ENCODE measurements at places on chromosomes 5 and 9.

DNA sequence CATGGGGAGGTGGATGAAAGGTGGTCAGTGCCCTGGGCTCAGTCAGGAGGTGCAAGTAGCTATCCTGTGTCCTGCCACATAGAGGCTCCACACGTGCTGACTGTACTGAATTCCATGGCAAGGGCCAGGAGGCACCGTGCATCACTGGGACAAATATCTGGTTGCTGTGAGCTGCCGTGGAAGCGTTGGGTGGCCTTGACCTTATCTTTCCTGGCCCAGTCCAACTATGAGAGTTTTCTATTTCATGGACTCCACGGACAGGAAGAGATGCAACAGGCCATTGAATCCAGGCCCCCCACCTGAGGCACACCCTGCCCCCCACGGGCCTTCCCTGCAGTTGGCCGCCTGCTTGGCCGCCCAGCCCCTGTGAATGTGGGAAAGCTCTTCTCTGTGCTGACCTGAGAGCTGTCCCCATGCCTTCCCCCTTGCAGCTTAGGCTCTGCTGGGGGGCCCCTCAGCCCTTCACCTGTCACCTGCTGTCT lies 1.7 kb downstream of the GRHPR start:
- no peak for DNase-seq

DNA sequence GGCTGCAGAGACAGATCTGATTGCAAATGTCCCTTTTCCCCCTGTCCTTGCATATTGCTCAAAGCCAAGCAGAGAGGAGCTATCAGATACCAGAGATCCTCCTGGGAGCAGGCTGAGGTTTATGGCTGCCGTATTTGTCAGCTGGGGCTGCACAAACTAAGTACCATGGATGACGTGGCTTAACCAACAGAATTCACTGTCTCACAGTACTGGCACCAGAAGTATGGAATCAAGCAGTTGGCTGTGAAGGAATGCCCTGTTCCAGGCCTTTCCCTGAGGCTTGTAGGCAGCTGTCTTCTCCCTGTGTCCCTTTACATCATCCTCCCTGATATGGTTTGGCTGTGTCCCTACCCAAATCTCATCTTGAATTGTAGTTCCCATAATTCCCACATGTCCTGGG lies 2.6 kb downstream of the CFAP90 start:
- DNase-seq, result no peak

- DNase-seq, result no peak
Observed at GRCh38 chr5:31844622-31845345, 205.9 kb downstream of the PDZD2 start.

DNA sequence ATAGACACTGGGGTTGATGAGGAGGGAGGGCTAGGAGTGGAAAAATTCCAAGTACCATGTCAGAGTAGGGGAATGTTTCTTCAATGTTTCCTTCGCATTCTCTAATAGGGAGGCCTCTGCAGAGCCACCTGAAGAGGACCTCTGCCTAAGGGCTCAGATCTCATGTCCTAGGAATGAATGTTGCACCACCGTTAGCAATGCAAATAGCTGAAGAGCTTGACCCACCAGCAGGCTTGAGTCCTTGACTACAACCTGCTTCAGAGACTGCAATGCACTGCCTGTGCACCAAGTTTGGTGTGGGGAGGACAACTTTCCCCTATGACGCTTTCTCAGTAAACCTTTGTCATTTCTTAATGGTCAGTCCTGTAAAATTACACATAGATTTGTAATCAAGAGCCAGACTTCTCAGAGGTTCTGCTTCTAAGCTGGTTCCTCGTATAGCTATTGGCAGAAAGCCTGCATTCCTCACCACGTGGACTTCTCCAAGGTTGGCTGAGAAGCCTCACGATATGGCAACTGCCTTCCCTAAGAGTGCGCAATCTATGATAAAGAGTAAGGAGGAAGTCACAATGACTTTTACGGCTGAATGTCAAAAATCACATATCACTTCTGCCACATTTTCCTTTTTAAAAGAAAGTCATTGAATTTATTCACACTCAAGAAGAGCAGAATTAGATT lies 600.7 kb upstream of the PTGER4 start:
- DNase-seq, result no peak

- no peak for DNase-seq
Observed at GRCh38 chr9:16688814-16689213, 181.7 kb downstream of the BNC2 start.

DNA sequence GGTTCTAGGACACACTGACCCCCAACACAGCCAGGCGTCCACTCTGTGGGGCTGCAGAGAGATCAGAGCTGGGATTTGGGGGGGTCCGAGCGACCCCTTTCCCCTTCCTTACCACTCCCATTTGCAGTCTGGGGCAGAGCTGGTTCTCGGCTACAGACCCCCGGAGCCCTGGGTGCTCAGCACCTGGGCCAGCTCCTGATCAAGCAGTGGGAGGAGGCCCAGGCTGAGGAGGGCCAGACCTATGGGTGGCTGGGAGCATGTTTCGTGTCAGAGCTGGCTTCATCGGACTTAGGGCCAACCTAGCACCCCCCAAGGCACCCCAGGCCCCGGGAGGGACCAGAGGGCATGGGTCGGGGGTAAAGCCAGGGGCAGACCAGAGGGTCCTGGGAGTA lies 7.6 kb downstream of the GRIN1 start:
- no peak for DNase-seq

DNA sequence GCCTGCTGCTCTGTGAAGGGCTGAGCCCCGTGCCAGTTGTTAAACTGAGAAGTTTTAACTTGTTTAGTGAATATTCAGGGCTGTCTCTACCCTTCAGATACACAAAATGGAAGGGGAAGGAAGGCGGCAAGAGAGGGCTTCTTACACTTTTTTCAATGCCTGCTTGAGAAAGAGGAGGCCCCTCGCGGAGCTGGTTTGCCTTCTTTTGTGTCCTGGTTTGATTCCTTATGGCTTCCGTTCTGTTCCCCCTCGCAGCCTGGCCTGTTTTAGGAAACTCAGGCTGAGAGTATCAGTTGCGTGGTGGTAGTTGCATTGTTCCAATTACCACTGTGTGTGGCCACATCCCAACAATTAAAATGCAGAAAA lies 1.0 kb downstream of the FAM53C start:
- DNase-seq, result no peak

DNA sequence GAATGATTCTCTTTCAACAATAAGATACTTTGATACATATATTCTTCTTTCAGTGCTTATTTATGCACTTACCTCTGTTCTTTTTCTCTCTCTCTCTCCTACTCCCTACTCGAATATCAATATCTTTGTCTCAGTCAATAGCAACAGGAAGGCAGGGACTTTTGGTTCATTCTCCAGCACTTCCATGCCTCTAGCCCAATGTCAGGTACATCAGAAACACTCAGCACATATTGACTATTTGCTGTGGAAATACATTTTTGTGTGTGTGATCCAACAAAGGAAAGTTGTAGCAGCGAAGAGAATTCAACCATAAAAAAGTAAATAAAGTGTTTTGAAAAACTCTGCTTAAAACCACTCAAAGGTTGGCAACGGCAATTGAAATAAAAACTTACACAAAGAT lies 12.6 kb downstream of the DIRAS2 start:
- no peak for DNase-seq

DNA sequence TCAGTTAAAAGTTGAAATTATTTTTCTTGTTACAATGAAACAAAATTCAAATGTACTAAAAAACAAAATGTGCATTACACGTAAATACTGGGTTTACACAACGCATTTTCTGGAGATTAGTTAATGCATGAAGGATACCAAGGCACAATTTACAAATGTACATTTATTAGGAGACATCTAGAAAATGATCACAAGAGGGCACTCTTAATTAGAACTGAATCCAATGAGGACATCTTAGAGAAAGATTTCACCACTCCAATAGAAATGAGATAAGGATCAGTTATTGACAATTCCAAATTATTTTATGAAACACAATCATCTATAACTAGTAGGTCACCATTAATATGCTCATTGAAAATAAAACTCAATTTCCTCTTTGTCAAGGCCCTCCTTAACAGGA lies 36.6 kb upstream of the CDH12 start:
- DNase-seq, result no peak

DNA sequence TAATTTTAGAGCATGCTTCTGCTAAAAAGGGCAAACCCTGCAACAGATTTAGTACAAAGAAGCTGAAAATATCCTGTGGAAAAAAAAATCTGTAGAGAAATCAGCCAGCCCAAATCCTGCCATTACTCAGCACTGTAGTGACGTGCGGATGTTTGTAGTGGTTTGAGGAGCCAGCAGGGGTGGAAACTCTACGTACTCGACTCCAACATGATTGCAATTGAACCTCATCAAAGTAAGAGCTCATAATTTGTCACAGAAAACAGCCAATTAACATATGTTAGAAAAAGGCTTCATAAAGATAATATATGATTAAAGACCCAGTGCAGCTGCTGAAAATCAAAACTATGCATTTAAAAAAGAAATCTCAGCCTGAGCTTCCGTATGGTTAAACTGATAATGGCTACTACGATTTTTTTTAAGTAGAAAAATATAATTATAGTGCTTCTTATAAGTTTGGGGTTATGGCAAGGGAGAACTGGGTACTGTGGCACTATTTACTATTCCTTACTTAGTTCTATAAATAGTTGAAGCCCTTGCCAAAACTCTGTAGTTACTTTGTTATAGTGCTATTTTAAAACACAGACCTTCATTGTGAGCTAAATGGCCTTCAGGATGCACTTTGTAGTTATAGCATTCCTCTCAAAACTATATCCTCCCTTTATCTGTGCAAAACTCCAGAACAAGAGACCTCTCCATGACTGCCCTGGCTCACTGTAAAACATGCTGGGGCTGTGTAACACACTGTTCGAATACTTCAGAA lies 49.4 kb downstream of the MEF2C start:
- DNase-seq, result peak; percentile 45

DNA sequence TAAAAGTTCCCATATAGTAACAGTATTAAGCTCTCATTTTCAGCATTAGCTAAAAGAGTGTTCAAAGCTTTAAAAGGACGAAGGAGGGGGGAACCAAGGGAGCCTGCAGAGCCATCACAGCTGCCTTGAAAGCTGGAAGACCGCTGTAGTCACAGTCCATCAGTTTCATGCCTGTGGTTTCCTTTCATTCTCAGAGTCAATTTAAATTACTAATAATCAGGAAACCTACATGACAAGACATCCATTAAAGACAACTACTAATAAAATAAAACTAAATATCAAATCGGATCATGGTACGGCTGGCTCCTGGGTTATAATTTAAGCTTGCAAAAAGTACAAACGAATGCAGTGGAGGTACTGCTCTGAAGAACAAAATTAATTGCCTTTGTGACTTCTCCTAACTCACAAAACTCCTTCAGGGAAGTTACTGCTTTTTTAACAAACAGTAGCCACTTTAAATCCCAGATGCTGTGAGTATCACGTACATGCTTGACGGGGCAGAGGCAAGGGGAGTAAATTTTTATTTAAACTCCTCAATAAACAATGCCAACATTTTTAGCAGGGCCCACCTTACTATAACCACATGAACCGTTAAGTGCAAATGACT lies 213.5 kb downstream of the DENND1A start:
- no peak for DNase-seq

DNA sequence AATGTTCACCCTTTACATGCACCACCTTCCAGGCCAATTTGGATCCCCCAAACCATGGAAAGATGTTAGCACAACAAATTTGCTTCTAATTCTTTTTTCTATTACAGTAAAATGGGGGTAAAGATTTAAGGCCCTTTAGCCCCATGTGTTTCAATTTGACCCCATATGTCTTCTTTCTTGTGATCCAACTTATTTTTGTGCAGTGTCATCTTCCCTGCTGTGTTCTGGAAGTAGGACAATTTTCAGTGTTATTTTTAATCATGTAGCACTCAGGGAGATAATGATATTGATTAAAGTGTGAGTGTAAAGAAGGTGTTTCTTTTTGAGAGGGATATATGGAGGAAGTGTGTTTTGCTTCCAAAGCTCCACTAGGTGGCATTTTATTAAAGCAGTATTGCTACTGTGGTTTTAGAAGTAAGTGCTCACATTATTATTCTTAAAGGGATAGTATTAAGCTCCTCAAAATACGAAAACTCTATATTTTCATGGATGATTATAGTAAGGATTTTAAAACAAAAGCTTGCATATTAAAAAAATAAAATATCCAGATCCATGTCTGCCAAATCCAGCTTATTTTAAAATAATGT lies 118.7 kb upstream of the ATP10B start:
- DNase-seq, result no peak

- DNase-seq, result no peak
Observed at GRCh38 chr9:86513429-86513828, 159.2 kb upstream of the TUT7 start.

GRCh38 chr5:170168797-170169196 lies 63.1 kb downstream of the FOXI1 start:
- no peak for DNase-seq

- DNase-seq, result no peak
Observed at GRCh38 chr9:105142406-105143135, 101.9 kb upstream of the SLC44A1 start.

GRCh38 chr9:81390792-81391456 lies 298.4 kb downstream of the TLE1 start:
- no peak for DNase-seq

DNA sequence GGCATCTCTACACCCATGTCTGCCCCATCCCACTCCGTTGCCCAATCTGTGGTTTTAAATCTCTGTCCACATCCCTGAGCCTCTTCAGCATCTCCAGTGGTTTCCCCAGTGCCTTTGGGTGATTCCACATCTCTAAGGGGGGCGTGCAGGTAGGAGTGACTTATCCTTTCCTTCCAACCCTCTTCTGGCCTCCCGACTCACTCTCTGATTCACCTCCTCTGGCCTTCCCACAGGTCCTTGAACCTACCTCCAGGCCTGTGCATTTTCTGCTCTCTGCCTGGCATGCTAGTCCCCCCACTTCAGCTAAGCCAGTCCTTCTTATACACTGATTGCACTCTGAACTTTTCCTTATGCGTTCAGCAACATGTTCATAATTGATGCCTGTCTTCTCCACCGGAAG lies 99.0 kb downstream of the RALGPS1 start:
- no peak for DNase-seq

GRCh38 chr9:129509533-129509928 lies 111.4 kb downstream of the C9orf50 start:
- DNase-seq, result no peak

DNA sequence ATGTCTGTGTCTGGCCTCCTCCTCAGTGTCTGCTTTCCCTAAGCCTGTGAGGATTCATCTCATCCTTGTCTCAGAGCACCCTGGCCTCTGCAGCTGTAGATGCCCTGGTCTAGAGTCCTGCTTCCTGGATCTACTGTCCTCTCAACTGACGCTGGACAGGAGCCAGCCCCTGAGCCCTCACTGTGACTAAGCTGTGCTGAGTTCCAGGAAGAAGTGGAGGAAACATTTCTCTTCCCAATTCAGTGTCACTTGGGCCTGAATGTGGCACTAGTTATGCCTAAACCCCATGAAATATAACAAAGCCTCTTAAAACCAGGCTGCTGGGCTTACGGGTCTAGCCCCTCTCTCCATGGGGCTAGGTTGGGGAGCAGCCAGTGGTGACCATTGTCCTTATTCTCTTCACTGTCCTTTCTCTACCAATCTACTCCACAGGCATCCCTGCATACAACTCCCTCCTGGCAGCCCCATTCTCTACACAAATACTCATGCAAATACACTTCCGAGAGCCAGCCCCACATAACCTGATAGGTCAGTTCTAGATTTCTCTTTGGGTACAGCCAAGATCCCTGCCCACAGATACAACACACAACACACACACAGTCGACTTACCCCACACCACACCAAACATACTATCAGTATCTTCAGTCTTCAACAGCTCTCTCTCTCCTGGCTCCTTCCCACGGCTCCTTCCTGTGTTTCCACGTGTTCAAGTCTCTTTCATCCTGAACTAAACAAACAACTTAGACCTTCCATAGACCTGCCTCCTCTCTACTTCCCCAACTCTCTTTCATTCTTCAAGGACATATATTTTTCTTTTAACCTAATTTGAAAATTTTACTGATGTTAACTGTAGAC lies 220.8 kb downstream of the SNX18 start:
- DNase-seq, result no peak

Data from smooth muscle cell of the brain vasculature (primary cell).